ENCODE measurements at places on chromosomes 3 and 15.
A peak's percentile ranks its signal among the peaks of the same experiment; 100 is the strongest.

DNA sequence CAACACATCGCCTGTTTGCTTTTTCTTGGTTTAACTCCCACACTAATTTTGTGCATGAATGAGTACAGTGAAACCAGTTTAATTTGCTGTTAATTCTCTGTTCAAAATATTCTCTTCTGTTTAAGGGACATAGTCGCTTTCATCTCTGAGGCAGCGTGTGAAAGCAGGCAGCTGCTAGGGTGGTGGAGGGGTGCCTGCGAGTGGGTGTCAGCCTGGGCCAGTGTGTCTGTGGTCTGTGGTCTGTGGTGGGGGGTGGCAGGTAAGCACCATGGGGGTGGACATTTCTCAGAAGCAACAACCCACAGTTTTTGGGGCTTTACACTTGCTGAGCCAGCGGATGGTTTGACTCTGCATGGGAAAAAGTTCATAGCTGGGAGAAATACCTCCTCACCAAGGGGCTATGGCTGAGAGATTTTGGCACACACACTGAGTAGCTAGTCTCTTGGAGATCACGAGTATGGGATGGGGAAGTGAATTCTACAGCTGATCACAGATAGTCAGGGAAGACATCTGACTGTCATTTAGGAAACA, 109.2 kb downstream of the EPHB1 start:
- DNase-seq: no peak

DNA sequence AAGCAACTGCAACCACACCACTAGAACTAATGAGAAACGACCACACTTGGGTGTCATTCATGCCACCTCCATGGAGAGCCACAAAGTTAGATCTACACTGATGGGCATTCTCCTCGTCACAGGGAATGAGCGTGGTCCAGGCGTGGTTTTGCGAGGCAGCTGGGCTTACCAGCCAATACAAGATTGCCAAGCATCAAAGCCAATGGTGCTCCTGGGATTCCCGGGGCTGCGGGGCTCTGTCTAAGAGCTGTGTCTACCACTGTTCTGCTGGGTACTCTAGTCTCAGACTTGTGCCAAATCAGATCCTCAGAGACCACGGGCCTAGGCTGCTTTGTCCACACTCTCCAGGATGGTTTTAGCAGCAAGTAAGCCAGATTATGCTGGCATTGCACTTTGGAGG, 43.8 kb downstream of the RAB6B start:
- no peak for DNase-seq

- no peak for DNase-seq
Observed at GRCh38 chr3:114743746-114744485, 403.2 kb downstream of the ZBTB20 start.

GRCh38 chr15:39947401-39948197, 13.7 kb downstream of the EIF2AK4 start:
- no peak for DNase-seq

- no peak for DNase-seq
Observed at GRCh38 chr3:134852132-134852531, 57.1 kb downstream of the EPHB1 start.

GRCh38 chr15:62187910-62188309, 22.8 kb upstream of the C2CD4B start:
- DNase-seq: no peak

- peak; percentile 98 for DNase-seq
Observed at GRCh38 chr3:141011232-141011996, 39.7 kb upstream of the SPSB4 start.

- no peak for DNase-seq
Observed at GRCh38 chr3:158847452-158847821, 45.6 kb downstream of the MFSD1 start.

DNA sequence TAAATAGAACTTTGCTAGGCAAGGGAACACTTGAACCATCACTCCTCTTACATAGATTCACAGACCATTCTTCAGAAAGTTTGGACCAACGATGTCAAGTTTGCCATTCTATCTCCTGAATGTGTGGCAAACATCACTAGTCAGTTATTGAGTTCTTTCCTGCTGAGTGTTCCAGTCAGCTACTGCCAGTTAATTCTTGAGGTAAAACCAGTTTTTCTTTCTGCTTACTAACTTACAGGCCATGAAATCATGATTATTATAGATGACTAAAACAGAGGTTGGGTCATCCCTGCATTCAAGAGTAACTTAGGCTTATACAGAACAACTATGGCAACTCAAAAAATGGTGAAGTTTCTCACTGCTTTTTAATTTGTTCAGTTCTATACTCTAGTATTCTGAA, 88.2 kb downstream of the AP4E1 start:
- DNase-seq: no peak

- DNase-seq: no peak
Observed at GRCh38 chr15:90955624-90956273, 1.1 kb downstream of the RCCD1 start.

DNA sequence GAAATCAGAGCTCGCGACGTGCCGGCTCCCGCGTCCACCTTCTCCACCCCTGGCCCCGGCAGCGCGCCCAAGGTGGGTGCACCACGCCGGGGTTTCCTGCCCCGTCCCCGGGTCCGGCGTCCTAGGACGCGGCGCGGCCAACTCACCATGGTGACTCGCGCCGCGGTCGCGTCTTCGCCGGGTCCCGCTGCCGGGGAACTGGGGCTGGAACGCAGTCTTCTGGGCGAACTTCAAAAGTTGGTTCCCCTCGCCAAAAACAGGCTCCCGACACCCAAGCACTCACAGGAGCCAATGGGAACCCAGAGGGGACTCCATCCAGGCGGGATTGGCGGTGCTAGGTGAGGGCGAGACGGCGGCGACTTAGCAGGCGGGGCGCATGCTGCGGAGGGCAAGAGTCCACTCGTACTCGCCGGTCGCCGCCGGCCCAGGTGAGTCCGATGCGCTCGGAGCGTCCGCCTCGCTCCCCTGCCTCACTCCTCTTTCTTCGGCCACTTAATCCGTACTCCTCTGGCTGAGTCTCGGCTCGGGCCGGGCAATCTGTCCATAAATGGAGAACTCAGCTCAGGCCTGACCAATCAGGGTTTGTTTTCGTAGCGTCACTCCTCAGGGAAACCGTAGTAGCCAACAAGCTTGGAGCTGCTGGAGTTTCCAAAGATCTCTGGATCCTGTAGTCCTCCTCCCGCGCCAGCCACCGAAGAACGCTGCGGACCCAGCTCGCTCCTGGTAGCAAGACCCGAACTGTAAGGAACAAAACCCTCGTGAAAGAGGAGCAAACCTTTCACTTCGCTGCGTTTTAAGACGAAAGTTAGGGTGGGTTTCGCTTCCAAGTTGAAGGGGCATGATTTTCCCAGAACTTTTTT, at the start of gene MYO1E:
Gene MYO1E, minus strand, starts transcription at position 520 of the 860 bp plus-strand sequence. Its CDS starts 371 bp downstream, at position 149.
- peak; percentile 64 for DNase-seq

- DNase-seq: no peak
Observed at GRCh38 chr3:186176373-186176990, 67.6 kb upstream of the ETV5 start.

DNA sequence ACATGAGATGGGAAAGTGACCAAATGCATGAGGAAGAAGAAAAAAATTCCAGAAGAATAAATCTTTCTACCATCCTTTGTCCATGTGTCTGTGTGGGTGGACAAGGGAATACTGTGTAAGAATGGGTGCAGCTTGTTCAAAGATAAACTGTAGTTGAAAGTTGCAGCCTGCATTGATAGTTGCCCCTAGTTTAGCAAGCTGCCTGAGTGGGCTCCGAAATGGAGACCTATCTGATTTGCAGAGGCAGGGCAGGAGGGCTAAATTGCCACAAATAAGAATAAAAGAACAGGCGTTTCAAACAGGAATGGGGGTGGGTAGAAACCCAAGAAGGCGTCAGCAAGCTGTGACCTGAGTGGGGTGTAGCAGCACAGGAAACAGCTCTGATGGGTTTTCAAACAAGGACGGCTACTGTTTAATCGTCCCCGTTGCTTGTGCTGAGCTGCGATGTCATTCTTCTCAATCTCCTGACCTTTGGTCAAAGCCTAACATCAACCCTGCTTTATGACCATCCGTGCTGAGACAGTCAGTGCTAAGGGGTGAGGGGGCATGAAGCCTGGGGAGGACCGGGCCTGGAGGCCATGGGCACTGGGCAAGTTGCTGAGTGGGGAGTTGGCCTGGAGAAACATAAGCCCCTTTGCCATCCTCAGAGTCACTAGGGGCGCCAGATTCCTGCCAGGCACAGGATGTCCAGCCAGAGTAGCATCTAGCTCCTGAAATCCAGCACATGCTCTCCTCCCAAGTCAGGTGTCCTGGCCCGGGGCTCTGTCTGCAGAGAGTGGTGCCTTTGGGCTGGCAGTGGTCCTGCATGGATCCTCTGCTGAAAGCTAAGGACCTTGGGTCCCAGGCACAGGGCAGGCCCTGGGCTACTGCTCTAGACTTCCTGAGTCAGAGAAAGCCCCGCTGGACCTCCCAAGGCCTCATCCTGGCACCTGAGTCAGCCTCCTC, 19.2 kb upstream of the C15orf39 start:
- no peak for DNase-seq

- DNase-seq: no peak
Observed at GRCh38 chr3:16140116-16140893, 34.2 kb upstream of the GALNT15 start.

DNA sequence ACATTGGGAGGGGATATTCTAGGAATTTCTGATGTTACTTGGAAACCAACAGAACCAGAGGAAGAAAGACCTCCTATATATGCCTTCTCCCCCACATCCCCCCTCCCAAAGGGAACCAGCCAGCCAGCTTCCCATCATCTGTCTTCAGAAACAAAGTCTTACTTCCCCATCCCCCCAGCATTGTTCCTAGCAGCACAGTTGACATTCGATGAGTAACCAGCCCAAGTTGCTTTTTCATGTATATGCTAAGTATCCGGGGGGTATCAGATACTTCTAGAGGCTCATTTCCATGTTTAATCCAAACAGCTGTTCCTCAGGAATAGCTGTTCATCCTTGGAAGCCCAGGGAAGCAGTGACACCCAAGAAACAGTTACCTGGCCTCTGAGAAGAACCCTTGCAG, 16.0 kb downstream of the RMDN3 start:
- no peak for DNase-seq

GRCh38 chr15:71677766-71678165, 132.6 kb upstream of the NR2E3 start:
- no peak for DNase-seq

DNA sequence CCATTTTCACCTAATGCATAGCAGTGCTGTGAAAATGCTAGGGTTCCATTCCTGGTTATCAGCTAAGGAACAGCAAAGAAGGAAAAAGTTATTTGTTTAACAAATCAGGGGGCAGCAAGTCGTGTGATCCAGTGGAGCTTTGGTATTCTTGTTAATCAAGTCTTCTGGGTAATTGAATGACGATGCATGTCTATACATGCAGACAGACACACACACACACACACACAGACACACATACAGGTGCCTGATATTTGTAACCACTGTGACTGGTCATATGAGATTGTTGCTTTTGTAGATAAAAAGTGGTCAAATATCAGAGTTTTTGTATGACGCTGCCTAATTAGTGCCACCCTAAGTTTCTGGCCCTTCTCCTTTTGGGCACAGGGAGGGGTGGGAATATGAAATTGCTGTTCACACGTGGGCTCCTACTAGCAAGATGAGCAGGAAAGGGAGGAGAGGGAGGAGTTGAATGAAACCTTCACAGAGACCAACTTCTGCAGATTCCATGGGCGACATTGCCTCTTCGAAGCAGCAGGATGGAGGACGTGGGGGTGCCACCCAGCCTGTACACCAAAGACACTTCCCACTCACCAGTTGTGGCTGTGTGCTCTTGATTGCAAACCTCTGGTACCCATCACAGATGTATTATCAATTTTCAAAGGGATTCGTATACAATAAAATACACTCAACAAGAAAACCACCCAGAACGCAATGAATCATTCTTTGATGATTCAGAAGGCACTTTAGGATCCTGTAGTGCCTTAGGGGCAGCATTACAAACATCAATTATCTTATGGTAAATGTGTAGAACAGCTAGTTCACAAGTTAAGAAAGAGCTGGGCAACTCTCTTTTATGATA, 281.9 kb upstream of the ICE2 start:
- no peak for DNase-seq

- DNase-seq: no peak
Observed at GRCh38 chr3:189513281-189514117, 117.7 kb upstream of the TP63 start.

- no peak for DNase-seq
Observed at GRCh38 chr15:71302861-71303410, 187.7 kb downstream of the THSD4 start.

DNA sequence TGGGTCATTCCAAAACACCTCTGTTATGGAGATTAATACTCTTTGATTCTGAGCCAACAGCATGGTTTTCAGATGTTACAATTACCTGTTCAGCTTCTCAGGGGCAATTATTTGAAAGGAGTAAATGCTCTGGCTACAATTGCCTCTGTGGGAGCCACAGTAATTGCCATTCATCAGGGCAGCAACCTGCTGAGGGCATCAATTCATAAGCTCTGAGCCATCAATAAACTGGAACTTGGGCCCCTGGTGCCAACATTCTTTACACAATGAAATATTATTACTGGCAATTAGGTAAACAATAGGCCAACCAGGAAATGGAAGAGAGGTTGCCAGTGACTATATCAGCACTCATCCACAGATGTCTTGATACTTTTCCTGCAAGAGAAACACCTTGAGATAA, 660.8 kb downstream of the MECOM start:
- no peak for DNase-seq

GRCh38 chr15:80783260-80783659, 4.1 kb downstream of the CEMIP start:
- no peak for DNase-seq

GRCh38 chr3:172061724-172062184, 22.4 kb downstream of the FNDC3B start:
- no peak for DNase-seq

DNA sequence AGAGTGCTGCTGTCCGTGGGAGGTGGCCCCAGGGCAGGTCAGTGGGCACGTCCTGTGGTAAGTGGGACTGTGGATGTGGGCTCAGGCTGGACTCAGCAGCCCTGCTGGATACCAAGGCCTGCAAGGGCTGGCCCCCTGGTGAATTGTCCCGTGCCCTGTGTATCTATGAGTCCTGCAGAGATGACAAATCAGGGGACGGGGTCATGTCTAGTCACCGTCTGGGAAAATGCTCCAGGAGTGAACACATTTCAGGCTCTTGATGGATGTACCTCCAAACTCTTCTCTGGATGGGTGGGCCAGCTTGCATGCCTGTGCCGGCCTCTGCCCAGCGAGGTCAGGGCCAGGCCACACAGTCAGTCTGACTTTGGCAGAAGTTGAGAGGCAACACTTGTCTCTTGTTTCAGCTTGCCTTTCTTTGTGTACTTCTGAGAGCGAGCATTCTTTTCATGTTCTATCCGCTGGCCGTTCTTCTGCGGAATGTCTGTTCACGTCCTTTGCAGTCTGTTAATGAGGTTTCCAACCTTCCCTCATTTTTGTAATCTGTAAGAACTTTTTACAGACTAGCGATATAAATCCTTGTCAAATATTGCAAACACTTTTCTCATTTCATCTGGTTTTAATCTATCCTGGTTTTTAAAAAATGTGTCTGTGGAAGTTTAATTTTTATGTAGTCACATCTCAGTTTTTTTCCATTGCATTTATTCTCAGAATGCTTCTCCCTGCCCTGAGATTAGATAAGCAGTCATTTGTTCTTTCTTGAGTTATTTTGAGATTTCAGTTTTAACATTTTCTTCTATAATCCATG, 11.4 kb upstream of the STAB1 start:
- no peak for DNase-seq

DNA sequence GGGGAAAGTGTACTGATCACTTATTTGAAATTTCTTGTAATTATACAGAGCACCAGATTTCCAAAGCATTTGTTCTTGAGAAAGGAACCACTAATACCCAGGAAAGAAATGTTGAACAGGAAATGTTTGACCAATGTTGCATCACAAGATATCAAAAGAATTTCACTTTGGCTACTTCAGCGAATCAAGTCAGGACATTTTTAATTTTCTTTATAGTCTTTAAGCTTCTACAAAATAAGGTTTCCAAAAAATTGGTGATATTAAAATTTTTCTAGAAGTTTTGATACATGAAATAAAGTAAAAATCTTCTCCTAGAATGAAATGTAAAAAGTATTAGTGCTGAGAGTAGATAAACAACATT, 421.9 kb downstream of the MECOM start:
- no peak for DNase-seq

Measured in glutamatergic neuron (in vitro differentiated cells).